ENCODE measurements at places on chromosomes 6 and 20.

DNA sequence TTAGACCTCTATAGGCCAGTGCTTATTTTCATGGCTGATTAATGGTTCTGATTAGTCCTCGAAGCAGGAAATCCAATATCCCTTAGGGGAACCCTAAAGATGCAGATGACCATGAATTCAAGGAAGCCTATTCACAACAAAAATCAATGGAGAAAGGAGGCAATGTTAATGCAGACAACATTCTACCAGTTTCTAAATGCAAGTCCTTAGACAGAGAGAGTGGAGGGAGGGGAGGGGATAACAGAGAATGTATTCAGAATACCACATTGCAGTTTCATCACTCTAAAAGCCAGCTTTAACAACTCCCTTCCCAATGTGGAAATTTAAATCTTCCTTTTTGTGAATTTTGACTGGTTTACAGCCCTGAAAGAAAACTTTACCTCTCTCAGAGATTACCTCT lies 87.1 kb upstream of the POU3F2 start:
- DNase-seq: no peak

DNA sequence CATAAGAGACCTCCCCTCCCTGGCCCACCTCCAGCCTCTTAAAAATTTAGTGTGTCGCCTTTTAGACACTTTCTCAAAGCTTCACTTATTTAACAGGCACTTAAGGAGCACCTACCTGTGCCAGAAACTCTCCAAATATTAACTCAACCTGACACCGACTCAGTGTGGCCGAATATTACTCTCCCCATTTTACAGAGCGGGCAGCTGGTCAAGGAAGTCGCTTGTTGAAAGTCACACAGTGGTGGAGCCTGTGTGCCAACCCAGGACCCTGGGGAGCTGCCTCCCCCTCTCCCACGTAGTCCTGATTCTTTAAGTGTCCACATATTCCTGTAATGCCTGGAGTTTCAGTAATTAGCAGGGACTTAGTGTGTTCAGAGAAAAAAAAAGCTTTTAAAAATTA lies 1.0 kb upstream of the PMEPA1 start:
- DNase-seq: no peak

DNA sequence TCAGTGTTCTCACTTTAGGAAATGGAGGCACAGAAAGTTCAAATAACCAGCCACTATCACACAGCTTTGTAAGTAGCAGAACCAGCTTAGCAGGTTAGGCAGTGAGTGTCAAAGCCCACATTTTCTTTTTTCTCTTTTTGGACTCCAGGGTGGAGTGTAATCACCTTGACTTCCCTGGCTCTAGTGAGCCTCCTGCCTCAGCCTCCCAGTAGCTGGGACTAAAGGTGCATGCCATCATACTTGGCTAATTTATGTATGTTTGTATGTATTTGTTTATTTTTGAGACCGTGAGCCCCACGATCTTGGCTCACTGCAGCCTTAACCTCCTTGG lies 7.8 kb upstream of the NCOA3 start:
- no peak for DNase-seq

DNA sequence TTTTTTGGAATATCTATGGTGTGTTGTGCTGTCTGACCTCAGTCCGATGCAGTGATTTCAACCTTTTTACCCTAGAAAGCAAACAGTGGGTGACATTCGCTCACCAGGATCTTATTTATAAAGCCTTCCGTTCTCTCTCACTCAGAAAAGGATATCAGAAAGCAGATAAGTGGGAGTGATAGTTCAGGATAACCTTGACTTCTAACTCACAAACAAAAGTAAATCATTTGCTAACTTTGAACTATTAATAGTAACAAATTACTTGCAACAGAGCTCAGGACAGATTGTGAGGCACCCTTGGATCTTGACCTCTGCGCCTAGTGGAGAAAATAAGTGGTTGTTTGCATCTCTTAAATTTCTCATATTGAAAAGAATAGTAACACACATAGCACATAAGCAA lies 637.1 kb upstream of the CITED2 start:
- no peak for DNase-seq

- DNase-seq: no peak
Measured at GRCh38 chr20:15542655-15543054, 1030.6 kb downstream of the KIF16B start.

GRCh38 chr6:113847447-113847846 lies 9.7 kb upstream of the MARCKS start:
- DNase-seq: no peak

DNA sequence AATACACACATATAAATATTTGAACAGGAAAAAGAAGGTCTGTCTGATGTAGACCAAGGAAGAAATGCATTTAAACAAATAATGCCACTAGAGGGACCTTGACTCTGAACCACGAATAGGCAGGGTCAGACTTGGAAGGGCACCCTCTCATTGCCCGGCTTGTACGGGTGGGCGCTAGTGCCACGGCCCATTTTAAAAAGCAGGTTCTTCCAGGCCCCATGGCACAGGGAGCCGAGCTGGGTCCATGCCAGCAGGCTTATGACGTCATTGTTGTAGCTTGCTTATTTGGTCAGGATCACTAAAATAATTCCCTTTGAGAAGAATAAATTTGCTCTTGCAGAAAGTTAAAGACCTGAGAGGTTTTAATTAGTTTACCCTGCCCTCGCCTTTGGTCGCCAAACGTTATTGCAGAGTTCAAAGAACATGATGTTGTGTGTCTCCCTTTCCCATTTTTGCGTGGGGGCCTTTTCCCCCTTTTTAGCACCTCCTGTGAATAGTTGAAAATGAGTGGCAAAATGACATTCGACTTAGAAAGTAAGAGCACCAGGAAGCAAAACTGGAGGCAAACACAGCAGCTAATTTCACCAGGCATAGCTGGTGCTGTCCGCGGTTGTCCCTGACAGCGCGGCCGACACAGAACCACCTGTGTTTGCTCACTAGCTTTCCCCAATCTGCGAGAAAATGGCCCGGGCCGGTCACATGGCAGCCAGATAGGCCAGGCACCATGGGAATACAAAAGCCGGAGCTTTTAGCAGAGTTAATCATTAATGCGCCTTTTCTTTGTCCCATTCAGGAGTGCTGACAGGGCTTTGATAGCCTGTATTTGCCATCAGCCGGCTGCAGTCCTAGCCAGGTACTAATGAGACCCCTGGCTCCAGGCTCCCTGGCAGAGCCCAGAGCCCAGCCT lies 93.8 kb downstream of the FOXA2 start:
- no peak for DNase-seq

DNA sequence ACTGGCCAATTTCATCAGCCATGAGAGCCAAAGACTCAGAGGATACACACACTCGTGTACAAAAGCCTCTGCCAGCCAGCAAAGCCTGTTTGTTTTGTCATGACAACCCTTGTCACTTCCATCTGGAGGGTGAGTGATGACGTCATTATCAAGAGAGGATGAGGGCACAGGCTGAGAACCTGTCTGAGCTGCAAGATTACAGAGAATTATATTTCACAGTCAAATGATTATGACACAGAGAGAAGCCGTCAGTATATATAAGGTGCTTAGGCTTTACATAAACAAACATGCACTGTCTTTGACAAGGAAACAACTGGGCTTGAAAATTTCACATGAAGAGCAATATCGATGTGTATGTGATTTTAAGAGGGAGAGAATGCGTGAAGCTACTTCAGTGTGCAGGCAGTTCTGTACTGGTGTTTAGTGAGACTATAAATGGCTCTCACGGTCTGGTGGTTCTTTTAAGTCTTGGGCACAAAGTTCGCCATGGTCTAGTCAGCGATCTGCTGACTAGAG lies 36.5 kb upstream of the BCLAF1 start:
- no peak for DNase-seq

GRCh38 chr6:13368079-13368730 lies 39.9 kb upstream of the TBC1D7 start:
- DNase-seq: no peak

DNA sequence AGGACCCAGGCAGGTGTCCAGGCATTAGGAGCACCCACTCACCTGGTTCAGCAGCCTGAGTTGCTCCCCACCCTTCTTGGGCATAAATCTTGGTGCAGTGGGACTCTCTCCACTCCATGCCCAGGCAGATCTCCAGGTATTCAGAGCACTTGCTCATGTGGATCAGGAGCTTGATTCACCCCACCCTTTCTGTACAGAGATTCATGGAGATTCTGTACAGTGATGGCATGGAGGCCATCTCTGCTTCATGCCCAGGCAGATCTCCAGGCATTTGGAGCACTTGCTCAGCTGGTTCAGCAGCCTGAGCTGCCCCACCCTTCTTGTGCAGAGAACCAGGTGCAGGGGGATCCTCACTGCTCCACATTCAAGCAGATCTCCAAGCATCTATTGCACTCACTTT lies 44.1 kb downstream of the BEND6 start:
- no peak for DNase-seq

GRCh38 chr6:54574671-54575070 lies 266.4 kb downstream of the TINAG start:
- DNase-seq: no peak

DNA sequence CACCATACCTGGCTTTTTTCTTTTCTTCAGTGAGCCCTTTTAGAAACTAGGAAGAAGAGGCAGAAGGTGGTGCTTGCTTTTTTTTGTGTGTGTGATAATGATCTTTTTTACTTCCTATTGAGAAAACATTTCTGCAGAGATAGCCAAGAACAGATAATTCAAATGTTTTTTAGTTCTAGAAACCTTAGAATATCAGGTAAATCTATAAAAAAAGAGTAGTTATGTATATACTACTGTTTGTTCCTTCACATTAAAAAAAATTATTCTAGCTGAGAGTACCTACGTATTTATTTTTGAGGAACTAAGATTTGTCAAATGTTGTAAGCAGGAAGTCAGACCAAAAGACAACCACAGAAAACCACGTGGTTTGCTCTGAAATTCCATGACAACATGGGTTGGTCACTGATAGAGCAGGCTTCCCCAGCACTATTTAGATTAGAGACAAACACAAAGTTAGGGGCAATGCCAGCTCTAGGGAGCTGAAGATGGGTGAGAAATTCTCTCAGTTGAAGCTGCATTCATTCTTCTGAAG lies 12.8 kb downstream of the STK4 start:
- DNase-seq: peak; percentile 65

- DNase-seq: no peak
Measured at GRCh38 chr6:138492113-138492512, 7.2 kb downstream of the NHSL1 start.

GRCh38 chr6:109237077-109237985 lies 142.0 kb downstream of the CEP57L1 start:
- peak; percentile 18 for DNase-seq

DNA sequence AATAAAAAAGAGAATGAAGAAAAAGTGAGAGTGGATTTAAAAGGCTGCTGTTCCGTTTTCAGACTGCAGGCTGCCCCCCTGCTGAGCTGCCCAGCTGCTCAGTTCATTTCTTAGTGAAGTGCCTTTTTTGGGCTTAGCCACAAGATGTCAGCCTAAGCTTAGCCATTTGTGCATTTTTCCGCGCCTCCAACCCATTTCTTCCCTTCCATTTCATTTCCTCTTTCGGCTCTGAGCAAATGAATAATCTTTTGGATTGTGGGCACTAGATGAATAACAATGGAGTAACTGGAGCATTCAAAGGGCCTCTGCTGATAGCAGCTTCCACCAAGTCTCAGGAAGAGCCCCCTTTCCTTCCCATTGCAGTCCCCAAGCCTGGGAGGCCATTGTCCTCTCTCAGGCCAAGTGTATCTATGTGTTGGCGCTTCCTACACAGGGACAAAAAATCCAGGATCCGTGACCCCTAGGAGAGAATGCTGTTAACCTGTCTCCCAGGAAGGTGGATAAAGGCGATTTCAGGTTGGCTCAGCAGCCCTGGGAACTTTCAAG lies 83.5 kb upstream of the SPTLC3 start:
- peak; percentile 71 for DNase-seq

- no peak for DNase-seq
Measured at GRCh38 chr20:62879275-62880146, 17.9 kb upstream of the TCFL5 start.

GRCh38 chr6:155259204-155259603 lies 4.6 kb upstream of the CLDN20 start:
- no peak for DNase-seq

DNA sequence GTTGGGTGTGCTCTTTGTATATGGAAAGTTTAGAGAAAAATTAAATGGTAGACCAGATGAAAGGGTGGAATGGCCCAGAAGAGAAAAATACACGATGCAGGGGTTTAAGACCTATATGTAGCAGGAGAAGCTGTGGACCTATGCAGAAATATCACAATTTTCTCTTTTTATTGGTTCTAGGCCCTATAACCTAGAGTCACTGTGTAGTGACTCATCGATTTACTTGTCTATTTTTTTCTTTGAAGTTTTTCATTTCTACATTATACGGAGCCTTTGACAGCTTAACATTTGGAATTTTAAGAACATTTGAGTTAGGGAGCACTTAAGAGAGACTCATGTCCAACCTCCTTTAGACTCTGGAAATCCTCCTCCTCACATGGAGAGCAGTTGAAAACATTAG lies 28.3 kb upstream of the ADGRF1 start:
- DNase-seq: no peak

- no peak for DNase-seq
Measured at GRCh38 chr20:2801286-2801728, 880 bp upstream of the CPXM1 start.

Data from GM10248 (cell line).